ACHN (cell line): ENCODE measurements at places on chromosomes 2 and 18.
A peak's percentile ranks its signal among the peaks of the same experiment; 100 is the strongest.

- no peak for DNase-seq
Measured at GRCh38 chr18:22543769-22544168, 126.1 kb upstream of the CTAGE1 start.

- DNase-seq = peak; percentile 38
Measured at GRCh38 chr2:10079266-10079869, 843 bp downstream of the CYS1 start.

DNA sequence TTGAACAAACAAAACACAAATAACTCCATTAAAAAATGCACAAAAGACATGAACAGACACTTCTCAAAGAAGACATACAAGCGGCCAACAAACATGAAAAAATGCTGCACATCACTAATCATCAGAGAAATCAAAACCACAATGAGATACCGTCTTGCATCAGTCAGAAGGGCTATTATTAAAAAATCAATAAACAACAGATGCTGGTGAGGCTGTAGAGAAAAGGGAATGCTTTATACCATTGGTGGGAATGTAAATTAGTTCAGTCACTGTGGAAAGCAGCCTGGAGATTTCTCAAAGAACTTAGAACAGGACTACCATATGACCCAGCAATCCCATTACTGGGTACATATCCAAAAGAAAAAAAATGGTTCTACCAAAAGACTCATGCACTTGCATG lies 37.8 kb downstream of the GPR155 start:
- no peak for DNase-seq

GRCh38 chr18:58649966-58650816 lies 21.1 kb upstream of the MALT1 start:
- DNase-seq = no peak

DNA sequence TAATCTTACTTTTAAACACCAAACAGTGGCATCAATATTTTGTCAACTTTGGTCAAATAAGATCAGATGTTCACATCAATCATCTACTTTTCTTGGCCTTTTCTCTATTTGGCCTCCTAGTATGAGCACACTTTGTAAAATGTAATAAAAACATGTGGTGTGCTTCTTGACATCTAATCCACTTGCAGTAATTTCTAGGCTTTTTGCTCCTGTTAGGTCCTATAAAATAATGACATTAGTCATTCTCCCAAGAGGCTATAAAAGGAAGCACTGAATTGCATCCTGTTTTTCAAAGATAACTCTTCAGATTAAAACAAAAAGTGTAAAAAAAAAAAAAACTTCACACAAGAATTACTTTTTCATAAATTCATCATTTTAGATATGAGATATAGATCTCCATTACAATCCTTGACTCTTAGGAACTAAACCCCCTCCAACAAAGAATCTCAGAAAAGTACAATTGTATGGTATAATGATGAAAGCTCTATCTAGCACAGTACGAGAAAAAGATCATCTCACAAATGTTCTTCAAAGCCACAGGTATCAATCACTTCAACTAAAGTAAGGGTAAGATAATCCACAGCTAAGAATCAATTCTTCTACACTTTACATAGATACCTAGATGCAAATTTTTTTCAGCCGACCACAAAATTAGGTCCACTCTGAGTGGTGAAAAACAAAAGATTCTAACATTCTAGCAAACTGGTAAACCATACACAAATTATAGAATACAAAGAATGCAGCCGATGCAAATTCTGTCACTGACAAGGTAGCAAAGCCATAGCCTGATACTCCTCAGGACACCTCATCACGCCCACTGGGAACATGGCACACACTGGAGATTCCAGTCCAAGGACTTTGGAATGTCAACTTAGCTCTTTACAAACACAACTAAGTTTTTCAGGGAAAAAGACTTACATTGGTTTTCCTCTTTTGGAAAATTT lies 2.7 kb downstream of the BCL2 start:
- no peak for DNase-seq

- no peak for DNase-seq
Measured at GRCh38 chr2:132678483-132678882, 8.5 kb upstream of the LYPD1 start.

GRCh38 chr2:11535899-11536344 lies 2.1 kb downstream of the GREB1 start:
- DNase-seq = no peak

DNA sequence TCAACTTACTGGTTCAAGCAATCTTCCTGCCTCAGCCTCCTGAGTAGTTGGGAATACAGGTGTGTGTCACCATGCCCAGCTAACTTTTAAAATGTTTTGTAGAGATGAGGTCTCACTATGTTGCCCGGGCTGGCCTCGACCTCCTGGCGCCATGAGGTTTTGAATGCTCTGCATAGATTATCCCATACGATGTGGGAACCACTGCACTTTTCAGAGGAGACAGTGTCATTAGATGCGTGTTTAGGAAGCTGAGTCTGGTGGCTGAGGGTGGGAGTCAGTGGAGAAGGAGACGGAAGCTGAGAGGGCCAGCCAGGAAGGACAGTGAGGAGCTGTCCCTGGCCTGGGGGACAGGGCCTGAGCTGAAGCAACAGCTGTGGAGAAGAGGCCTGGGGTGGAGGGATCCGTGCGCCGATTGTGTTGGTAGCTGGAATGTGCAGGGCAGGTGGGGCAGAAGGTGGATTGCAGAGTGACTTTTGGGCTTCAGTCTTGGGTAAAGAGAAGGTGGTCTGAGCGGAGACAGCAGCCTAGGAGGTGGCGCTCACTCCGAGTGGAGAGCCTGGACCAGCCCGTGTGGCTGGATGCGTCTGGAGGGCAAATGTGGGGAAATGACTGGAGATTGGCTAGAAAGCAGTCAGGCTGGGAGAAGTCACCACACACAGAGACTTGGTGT lies 68.0 kb downstream of the LDLRAD4 start:
- DNase-seq = no peak

GRCh38 chr2:230925879-230926765 lies 1.1 kb upstream of the GPR55 start:
- peak; percentile 28 for DNase-seq

- peak; percentile 80 for DNase-seq
Measured at GRCh38 chr2:101831351-101831865, 133.9 kb downstream of the MAP4K4 start.

DNA sequence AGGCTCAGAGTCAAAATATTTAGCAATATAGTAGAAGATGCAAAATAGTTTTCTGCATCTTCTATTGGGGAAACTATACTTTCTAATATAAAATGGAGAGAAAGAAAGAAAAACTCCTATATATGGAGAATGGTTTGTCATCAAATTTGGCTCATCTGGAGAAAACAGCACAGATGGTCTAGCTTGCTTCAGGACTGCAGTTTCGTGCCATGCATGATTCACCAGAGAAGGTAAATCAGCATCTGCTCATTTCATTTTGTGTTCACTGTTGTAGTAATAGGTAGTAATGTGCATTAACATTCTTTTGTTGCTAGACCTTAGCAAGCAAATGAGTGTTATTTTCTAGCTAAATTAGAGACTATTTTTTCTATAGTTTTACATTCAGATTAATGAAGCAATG lies 179.0 kb downstream of the ASXL3 start:
- no peak for DNase-seq

DNA sequence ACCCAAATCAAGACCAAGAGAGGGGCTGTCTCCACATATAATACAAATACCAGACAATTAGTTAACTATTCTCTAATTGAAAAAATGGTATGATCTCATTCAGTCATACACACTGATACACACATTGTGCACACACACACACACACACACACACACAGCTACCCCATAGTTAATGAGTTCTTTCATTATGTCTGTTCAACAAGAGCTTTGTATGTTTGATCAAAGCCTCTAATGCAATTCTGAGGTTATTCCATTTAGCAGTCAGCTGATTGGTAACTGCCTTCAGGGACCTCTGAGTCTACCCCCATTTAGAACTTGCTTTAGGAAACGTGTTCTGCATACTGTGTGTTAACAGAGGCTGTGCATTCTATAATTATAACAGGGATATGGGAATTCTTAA lies 741.4 kb upstream of the LRRTM4 start:
- no peak for DNase-seq

DNA sequence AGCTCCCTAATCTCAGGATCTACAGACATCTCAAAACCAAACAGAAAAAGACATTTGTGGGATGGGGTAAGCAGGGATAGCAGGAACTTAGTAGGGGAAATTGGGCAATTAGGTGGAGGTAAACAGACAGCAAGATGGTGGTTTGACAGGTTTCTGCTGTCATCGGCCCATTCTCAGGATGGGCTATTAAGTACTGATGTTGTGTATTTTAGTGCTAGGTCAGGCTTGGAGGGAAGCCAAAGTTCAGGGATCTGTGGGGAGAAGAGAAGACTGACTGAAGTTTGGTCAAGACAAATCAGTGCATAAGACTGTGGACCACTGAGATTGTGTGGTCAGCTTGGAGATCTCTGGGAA lies 96.8 kb upstream of the THUMPD2 start:
- no peak for DNase-seq

DNA sequence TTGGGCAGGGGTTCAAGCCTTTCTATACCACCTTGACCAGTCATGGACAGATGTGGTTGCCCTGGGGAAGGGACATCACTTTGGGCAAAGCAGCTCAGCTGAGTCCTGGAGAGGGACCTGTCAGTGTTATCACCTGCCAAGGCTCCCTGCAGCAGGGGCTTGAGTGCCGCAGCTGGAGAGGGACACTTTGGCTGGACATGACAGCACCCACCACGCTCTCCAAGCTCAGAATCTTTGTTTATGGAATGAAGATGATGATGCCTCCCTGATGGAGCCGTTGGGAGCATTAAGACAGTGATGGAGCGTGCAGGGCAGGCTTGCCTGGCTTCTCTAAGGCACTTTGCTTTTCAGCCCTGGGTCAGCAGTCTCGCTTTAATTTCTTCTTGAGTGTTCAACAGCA lies 4.3 kb upstream of the TFCP2L1 start:
- DNase-seq = no peak

DNA sequence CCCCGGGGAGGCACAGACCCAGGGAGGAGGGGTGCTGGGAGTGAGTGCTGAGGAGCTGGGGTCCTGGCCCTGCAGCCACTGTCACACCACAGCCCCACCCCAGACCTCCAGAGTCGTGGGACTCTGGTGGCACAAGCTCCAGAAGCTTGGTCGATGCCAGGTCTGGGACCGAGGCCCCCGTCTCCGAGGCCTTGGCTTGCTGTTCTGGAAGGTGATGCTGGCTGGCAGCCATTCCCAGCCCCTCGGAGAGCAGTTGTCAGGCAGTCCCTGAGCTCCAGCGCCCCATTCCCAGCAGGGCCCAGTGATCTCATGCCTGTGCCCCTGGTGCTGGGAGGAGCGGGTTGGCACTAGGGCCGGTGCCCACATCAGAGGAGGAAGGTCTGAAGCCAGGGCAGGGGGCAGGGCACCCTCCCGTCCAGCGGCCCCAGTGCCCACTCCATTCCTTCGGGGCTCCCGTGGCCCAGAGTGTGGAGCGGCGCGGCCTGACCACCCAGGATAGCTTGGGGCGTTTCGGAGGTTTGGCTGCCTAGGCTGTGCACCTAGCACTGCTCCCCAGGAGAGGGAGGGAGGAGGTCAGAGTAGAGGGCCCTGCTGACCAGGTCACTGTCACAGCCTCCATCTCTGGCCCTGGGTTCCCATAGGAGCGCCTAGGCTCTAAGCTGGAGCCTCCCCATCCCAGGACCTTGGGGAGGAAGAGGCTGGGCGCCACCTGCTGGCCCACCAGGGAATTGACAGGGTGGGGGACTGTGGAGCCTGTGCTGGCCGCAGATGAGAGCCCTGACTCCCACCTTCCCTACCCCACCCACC lies 16.8 kb upstream of the ALPI start:
- DNase-seq = no peak

DNA sequence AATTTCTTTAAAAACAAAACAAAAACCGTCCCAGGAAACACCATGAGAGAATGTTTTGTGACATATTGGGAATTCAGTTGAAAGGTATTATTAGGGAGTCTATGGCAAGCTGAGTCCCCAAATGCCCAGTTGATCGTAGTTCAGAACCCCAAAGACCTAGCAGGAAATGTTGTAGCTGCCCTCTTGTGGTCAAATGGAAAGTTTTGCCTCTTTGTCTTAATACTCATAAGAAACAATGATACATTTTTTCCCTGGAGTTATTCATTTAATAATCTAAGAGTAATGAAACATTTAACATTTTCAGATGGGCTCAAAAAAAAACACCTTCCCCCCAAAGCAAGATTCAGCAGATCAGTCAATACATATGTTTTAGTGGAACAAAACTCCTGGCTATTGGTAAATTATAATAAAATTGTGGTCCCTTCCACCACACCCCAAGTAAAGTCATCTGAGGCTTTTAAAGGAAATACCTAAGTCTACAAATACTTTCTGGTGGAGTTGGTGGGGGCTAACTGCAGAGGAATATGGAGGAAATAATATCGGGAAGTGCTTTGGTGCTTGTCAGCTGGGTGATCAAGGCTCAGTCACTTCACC lies 37.8 kb upstream of the EFEMP1 start:
- peak; percentile 60 for DNase-seq

DNA sequence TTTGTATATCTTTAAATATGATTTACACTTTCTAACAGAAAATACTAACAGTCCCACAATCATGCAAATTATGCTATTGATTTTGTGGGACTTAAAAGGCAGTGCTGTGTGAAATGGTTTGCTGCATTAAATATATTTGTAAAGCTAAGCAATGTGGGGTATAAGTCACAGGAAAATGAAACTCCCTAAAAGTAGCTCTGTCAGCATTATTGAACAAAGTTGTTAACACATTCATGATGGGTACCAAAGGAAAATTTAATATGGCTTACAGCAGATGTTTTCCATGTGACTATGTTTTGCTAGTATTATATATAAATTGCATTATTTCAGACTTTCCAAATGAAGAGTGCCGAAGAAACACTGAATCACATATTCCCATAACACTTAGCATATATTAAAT lies 1450.0 kb downstream of the LRP1B start:
- DNase-seq = no peak

DNA sequence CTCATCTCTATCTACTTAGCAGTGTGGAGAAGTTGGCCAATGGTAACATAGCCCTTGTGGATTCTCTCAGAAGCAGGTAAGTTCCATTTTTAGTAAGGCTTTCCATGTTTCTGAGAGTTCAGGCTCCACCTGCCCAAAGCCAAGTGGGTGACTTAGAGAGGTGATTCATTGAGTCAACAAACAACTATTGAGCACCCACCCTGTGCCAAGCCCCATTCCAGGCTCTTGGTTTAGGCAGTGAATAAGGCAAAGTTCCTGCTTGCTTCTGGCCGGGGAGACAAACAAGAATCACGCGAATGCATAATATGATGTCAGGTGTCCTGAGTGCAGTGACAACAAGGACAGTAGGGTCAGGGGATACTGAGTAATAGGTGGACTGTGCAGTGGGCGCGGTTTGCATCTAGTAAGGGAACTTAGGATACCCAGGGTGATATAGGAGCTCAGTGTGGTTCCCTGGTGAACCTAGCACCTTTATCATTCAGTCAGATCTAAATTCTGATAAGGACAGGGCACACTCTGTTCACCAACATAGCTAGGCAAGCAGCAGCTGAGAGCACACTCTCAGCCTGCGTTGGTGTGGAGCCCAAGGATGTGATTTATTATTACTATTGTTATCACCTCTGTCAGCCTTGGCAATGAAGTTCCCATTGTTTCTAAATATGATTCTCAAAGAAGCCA lies 31.7 kb upstream of the KCTD1 start:
- DNase-seq = no peak

GRCh38 chr2:158810731-158811460 lies 15.8 kb downstream of the DAPL1 start:
- DNase-seq = no peak
